T-helper 17 cell (primary cell): ENCODE measurements at places on chromosomes 6 and 20. TPM values are rescaled to one million over a fixed set of nuclear protein-coding genes. Genes with fewer than 3 reads are reported as not detected.

Gene ELOVL4
- 3.9 TPM for total RNA-seq

Gene BPIFB2
- total RNA-seq: not detected

Gene CNR1
- total RNA-seq: not detected

Gene MAP1LC3A
- total RNA-seq: 11.7 TPM

Gene C20orf202
- total RNA-seq: 0.68 TPM

Gene BCAS1
- total RNA-seq: 0.27 TPM

Gene EYA2
- total RNA-seq: not detected

Gene CST5
- not detected for total RNA-seq

Gene CENPQ
- total RNA-seq: 2.0 TPM

Gene CPXM1
- 0.23 TPM for total RNA-seq

DNA sequence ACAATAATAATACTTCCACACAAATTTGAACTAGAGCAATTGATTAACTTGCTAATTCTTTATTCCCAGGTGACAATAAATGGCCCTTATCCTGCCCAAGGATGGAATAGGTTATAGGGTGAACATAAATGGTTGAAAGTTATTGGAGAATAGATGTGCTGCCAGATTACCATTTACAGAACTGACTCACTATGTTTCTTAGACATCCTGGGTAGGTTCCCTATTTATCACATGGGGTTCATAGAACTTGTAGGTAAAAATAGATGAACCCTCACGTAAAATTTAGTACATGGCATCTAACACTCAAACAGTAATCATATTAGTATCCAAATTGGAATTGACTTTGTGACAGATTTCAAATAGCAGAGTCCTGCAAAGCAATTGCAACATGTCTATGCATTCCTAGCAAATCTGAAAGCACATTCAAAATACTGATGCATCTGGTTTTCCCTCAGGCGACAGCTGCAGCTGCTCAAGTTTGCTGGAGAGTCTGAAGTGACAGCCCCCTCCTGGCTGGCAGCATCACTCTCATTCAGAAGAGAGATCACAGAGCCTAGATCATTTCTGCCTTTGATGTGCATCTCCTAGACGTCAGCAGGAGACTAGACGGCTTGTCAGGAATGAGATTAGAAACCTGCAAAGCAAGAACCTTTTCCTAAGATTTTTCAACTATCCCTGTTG is 80.2 kb upstream of the RNF217 start:
- no peak for DNase-seq

DNA sequence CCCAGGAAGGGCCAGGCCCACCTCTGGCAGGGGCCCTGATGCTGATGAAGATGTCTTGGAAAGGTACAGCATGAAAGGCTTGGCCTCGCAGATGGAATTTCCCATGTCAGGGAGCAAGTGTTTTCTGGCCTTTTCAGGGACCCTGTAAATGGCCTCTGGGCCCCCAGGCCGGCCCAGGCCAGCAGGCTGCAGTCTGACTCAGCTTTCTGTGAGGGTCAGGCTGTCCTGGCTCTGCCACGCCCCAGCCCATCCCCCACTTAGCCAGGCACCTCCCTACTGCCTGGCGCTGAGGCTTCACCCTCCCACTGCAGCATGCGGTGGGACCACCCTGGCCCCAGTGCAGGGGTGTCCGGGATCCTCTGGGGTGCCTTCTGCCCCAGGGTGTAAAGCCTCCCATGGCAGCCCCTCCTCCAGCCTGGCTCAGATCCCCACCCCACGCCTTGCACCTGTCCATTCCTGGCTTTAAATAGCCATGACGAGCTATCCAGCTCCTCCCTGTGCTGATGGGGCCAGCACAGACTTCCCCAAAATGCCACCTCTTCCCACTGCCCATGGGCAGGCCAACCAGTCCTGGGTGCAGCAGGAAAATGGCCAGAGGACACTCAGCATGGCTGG is 35.6 kb upstream of the GATA5 start:
- no peak for DNase-seq

- DNase-seq: no peak
Observed at GRCh38 chr20:36672991-36673390, 27.0 kb upstream of the SLA2 start.

- DNase-seq: no peak
Observed at GRCh38 chr6:36730424-36731380, 33.1 kb downstream of the RAB44 start.

- no peak for DNase-seq
Observed at GRCh38 chr6:152380993-152381898, 255.9 kb downstream of the SYNE1 start.

- no peak for DNase-seq
Observed at GRCh38 chr6:89941031-89941762, 46.9 kb downstream of the GJA10 start.

DNA sequence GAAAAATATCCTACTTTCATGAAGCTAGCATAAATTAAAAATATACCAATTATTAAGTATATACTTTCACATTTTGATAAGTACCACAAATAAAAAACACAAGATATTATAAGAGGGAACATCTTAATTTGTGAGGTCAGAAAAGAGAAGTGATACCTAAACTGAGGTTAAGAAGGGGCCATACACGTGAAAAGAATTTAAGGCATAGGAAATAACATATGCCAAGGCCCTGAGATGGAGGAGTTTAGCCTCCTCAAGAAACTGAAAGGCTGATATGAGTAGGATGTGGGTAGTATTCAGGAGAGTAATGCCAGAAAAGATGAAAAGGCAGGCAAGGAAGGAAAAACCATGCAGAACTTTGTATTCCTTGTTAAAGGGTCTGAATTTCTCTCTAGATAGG is 116.6 kb upstream of the HTR1E start:
- DNase-seq: no peak

- DNase-seq: no peak
Observed at GRCh38 chr6:39195792-39196385, 33.4 kb downstream of the KCNK5 start.

DNA sequence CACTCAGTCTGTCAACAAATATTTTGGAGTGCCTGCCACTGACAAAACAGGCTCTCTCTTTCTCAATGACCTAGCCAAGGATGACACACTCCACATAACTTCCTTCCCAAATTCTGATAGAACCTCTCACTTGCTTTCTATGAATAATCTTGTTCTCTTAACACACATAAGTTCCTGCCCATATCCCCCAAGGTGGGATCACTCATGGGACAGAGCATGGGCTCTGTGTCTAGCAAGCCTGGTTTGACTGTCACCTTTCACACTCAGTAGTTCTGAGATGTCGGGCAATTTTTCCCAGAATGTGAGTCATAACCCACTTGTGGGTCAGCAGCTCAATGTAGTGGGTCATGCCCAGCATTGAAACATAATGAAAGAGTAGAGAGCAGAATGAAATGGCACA is 78.1 kb downstream of the LRFN2 start:
- no peak for DNase-seq

DNA sequence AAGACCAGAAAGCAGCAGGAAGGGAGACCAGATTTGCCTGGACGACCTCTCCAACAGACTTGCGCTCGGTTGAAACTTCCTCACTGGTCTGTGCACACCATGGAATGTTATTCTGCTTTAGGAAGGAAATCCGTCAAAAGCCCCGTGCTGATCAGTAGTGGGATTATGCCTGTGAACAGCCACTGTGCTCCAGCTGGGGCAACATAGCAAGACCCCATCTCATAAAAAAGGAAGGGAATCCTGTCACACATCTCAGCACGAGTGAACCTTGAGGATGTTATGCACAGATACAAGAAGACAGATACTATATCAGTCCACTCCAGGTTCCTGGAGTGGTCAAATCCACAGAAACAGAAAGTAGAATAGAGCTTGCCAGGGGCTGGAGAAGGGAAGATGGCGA is 86.9 kb upstream of the FOXC1 start:
- no peak for DNase-seq

GRCh38 chr6:43950731-43951062 is 176.6 kb downstream of the MRPL14 start:
- DNase-seq: no peak

DNA sequence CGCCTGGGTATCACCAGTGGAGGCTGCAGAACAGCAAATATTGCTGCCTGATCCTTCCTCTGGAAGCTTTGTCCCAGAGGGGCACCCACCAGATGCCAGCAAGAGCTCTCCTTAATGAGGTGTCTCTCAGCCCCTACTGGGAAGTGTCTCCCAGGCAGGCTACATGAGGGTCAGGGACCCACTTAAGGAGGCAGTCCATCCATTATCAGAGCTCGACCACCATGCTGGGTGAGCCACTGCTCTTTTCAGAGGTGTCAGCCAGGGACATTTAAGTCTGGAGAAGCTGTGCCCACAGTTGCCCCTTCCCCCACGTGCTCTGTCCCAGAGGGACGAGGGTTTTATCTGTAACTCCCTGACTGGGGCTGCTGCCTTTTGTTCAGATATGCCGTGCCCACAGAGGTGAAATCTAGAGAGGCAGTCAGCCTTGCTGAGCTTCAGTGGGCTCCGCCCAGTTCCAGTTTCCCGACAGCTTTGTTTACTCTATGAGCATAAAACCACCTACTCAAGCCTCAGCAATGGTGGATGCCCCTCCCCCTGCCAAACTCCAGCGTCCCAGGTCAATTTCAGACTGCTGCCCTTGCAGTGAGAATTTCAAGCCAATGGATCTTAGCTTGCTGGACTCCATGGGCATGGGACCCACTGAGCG is 25.9 kb upstream of the AIG1 start:
- no peak for DNase-seq

DNA sequence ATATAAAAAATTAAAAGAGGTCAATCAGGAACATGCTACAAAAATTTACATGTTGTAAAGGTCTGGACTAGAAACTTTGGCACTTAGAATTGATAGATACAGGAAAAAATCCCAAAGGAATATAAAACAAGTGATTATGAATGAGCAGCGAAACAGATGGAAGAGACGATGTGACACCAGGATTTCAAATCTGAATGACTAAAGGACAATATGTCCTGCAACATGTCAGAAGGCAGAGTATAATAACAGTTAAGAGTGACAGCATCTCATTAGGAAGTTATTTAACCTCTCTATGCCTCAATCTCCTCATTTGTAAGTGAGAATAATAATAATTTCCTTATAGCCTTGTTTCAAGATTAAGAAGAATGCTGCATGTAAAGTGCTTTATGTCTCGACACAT is 50.3 kb downstream of the FRK start:
- no peak for DNase-seq

- no peak for DNase-seq
Observed at GRCh38 chr20:16580620-16581019, 7.4 kb upstream of the KIF16B start.

DNA sequence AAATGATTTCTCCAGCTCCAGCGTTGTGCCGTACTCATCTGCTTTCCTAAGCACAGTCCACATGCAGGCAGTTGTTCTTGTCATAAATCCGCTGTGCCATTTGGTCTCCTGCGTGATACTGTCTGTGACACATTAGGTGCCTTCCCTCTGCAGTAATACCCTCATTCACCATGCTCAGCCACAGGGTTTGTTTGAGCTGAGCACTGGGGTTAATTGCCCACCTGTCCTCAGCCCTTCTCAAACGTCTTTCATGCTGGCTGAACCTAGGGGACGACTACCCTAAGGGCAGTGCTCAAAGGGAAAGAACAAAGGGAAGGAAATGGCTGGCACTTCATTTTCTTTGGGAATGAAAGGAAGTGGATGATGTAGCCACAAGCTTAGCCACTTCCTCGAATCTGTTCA is 64.2 kb upstream of the MYLIP start:
- DNase-seq: no peak

DNA sequence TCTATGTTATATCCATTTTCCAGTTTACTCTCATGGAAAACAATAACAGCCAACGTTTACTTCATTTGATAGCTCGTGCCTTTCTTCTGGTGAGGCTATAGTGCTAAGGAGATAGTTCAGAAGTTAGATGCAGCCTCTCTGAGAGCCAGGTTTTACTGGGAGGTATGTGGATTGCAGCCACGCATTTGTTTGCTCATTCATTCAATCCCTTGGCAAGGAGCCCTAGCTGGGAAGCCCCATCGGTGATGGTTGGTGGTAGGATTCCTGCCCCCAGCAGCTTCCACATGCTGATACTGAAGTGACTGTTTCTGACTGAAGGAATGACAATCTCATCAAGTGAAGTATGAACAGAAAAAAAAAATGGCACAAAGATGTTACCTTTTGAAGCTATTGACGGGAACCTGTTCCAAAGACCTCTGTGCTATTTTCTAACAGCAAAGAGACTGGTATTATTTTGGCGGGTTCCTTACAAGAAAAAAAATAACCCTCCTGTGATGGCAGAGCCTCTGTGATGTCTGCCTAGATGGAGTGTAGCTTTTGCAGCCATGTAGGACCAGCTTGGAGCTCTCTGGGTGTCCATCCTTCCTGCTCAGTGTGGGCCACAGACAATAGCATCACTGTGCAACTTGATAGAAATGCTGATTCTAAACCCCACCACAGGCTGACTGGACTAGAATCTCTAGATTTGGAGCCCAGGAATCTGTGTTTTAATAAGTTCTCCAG is 30.6 kb downstream of the SNAP25 start:
- no peak for DNase-seq

GRCh38 chr6:141107591-141108160 is 1025.0 kb upstream of the GJE1 start:
- no peak for DNase-seq

GRCh38 chr20:23568320-23568970 is at the start of gene CST9L:
TSS of gene CST9L (minus strand) at chr20:23568484. CDS start at chr20:23568450, 34 bp downstream.
- no peak for DNase-seq

GRCh38 chr20:47428164-47428563 is 71.7 kb upstream of the ZMYND8 start:
- no peak for DNase-seq

GRCh38 chr6:118618676-118619377 is 32.6 kb downstream of the CEP85L start:
- peak; percentile 19 for DNase-seq

DNA sequence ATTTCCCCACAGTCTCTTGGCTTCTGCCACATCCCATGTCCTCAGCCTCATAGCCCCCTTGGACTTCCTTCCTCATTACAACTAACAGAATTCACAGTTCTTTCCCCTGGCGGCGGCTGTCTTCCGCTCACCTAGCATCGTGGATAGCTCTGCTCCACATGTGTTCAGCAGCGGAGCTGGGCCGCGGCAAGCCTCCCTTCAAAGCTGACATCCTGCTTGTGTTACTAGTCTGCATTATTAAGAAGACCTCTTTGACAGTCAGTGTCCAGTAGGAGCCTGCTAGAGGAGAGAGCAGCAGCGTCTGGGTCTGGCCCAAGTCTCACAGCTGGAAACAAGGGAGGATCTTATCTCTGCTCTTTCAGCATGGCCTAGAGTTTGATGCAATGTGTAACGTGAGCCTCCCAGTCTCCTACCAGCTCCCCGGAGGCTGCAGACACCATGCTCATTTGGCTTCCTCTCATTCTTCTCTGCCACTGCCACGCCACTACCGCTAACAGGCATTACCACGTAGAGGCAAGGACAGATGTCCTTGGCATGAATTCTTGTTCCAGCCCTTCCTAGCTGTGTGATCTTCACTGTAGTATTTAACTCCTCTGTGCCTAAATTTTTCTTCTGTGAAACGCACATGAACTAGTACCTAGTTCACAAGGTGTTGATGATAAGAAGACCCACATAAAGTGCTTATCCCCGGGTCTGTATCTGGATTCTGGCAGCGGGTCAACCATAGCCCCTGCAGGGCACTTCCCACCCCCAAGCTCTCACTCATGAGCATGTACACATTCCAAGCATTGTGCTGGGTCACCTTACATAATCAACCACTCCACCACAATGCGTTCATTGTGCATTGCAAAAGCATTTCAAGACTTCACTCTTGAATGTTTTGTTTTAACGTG is 107.1 kb upstream of the BACH2 start:
- DNase-seq: no peak
